ENCODE measurements at places on chromosomes 11 and 22.
A peak's percentile ranks its signal among the peaks of the same experiment; 100 is the strongest.

DNA sequence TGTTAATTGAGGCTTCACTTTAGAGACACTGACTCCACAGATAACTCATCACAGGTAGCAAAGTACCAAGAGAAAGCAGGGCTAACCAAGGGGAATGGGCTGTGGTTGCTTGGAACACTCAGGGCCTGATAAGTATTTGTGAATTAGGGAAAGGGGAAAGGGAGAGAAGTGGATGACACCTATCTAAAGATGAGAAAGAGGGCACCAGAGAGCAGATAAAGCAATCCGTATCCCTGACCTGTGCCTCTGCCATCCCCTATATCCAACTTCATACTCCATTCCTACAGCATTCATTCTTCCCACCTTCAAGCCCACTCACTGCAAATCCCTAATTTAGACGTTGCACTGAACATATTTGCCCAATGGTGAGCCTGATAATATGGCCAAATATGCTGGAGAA is 43.0 kb upstream of the API5 start:
- no peak for DNase-seq

DNA sequence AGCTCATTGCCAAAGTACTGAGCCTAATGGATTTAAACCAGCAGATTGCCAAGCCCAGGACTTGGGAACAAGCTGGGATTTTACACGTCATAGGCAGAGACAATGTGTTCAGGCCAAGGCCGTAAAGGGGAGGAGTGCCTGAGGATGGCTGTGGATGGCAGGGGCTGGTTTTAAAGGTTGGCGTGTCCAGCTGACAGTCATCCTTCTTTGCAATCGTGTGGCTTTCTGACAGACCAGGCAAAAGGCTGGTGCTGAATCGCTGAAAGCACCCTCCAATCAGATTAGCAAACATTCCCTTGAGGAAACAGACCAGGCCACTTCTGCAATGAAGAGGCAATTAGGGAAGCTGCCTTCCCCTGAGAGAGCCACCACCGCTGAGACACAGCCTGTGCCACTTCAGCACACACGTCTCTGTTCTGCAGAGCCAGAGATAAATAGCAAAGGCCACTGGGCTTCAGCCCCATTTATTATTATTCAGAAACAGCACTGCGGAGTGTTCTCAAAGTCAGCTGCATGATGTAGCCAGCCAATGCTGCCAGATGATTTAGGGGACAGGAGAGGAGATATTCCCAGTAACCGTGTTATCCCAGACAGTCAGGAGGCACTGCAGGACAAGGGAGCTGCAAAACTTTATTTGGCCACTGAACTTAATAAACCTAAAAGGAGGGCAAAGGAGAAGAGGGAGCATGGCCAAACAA is 54.2 kb upstream of the CSNK2A3 start:
- DNase-seq = no peak

DNA sequence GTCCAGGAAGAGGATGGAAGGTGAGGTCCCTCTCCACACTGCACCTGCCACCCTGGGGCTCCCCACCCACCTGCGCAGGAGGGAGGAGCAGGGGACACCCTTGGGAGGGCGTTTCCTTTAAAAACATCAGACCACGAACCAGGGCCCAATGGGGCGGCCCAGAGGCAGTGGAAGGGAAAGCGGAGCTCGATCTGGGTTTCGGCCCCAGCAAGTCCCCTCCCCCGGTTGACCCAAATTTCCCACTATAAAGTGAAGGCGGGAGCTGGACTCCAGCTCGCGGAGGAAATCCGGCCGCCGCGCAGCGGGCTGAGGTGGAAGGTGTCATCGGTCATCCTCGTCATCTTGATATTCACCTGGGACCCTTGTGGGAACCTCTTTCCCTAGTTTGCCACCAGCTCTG is 99.3 kb downstream of the WNT7B start:
- DNase-seq = no peak

GRCh38 chr11:117419482-117420142 is 92.0 kb downstream of the CEP164 start:
- DNase-seq = no peak

DNA sequence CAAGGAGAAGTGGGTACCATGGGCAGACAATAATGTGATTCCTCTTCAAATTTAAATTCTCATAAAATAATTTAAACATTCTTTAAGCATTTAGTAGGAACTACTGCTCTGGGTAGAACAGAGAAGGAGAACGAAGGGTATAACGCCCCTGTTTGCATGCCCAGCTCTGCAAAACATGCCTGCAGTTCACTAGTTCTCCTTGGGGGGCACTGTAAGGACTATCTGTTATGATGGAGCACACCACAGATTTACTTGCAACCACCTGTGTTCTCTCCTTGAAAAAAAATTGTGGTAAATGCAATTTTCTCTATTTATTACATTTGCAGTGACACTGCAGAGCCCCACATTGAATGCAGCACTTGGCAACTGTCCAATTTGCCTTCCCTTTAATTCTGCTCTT is 100.3 kb downstream of the GUCY1A2 start:
- DNase-seq = peak; percentile 10

GRCh38 chr11:94150704-94151685 is 22.4 kb downstream of the PANX1 start:
- DNase-seq = no peak

GRCh38 chr22:43792905-43793304 is 19.2 kb downstream of the EFCAB6 start:
- no peak for DNase-seq

DNA sequence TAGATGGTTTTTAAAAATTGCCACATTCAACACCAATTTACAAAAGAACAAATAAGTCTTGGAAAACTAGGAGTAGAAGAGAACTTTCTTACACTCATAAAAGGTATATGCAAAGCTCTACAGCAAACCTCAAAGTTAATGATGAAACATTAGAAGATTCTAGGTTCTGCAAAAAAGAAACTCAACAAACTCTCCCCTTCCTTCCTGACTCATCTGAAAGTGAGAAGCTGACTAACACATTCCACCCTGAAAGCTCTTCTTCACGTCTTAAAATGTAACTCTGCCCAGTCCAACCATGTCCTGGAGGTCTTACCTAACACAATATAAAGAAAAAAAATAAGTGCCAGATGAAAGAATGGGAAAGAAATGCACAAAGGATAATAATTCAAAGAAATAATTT is 218.9 kb upstream of the ISX start:
- no peak for DNase-seq

DNA sequence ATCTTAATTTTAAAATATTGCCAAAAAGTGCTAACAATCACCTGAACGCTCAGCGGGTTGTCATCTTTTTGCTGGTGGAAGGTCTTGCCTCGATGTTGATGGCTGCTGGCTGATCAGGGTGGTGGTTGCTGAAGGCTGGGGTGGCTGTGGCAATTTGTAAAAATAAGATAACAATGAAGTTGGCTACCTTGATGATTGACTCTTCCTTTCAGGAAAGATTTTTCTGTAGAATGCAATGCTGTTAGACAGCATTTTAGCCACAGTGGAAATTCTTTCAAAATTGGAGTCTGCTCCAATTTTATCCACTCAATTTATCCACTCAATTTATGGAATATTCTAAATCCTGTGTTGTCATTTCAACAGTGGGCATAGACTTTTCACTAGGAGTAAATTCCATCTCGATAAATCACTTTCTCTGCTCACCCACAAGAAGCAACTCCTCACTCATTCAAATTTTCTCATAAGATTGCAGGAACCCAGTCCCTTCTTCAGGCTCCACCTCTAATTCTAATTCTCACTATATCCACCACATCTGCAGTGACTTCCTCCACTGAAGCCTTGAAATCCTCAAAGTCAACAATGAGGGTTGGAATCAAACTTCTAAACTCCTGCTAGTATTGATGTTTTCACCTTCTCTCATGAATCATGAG is 78.8 kb downstream of the LINC01488 start:
- no peak for DNase-seq

DNA sequence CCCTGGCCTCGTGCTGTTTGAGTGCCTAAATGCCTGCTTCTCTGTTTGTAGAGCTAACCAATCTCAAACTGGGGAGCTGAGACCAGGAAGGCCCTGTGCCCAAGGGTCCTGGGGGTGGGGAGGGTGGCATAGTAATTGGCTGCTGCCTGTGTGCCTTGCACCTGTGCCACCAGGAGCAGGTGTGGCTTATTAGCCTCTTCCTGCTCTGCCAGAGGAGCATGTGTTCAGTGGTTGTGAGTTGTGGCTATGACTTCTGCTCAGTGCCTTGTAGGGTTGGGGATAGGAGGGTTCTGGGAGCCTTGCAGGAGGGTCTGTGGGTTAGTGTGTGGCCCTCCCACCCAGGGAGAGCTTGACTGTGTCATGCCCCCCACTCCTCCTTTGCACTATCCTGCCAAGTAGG is 109.2 kb downstream of the ZBTB16 start:
- DNase-seq = no peak

- no peak for DNase-seq
Measured at GRCh38 chr11:75204012-75204674, 36.4 kb upstream of the TPBGL start.

GRCh38 chr11:94652735-94653284 is 85.6 kb downstream of the PIWIL4 start:
- DNase-seq = no peak

- no peak for DNase-seq
Measured at GRCh38 chr11:21343204-21343603, 673.8 kb downstream of the NELL1 start.

- DNase-seq = peak; percentile 62
Measured at GRCh38 chr11:95790933-95791708, 823 bp downstream of the CEP57 start.

DNA sequence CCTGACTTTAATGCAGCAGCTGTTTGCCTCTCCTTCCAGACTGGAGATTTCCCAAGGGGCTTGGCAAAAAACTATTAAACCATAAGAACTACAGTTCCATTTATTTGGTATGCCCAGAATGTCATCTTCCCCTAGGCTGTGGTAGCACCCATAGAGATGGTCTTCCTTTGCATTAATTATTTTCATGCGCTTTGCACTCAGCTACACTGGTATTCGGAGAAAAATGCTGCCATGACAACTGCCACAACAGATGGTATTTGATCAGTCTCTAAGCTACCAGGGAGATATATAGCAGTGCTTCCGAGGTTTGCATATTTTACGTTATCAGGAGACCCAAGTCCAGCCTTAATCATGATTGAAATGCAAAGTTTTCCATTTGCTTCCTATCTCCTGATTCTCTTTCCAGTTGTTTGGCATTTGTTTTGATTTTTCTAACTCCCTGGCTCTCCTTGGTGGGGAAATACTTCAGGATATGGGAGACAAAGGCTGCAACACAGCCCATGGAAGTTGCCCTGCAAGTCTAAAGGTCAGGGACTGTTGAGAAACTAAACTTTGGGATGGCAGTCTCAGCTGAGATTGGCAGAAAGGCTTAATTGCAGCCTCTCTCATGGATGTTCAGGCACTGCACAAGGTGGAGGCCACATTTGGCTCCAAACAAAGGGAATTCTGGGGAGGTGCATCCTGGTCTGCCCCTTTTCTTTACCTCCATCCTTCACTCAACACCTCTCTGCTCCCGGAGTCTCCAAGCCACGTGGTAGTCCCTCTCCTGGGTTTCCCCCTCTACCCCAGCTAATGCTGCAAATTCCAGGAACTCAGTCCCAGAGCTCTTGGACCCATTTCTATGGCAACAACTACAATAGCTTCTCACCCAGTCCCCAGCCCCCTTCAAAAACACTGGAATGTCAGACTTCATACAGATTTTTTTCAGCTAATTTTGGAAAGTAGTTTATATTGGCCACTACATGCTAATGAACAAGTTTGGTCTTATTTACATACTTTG is 151.8 kb downstream of the NAV2 start:
- DNase-seq = no peak

DNA sequence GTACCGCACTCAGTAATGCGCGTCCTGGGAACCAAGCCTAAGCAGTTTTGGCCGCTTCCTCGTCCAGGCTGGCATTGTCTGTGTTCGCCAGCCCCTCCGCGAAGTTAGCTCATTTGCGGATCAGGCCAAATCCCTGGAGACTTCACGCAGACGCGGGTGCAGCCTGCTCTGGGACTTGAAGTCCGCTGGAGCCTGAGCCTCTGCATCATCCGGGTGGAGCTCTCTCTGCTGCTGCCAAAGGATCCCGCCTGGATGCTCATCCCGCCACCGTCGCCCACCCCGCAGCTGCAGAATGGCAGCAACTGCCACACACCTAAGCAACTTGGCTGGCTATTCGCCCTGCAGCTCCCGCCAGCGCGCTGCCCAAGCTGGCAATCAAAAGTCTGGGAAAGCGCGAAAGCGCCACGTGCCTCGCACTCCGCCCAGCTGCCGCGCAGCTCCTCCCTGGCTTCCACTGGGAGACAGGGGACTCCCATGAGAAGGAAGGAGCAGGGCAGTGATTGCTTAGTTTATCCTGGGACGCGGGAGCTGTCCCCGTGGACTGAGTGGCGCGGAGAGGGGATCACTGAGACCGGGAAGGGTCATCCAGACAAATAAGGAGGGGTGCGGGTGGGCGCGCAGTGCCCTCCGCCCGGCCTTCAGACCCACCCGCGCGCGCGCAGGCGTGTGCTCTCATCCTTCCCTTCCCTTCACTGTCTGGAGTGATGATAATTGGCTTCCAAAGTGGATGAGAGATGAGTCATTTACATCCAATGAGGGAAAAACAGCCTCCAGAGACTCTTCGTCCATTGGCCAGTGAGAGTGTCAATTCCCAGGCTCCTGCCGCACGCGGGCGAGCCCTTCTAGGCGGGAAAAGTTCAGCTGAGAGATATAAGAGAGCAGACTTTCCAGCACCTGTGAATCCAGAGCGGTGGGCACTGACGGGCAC is 23.2 kb upstream of the GLYATL1B start:
- DNase-seq = no peak

DNA sequence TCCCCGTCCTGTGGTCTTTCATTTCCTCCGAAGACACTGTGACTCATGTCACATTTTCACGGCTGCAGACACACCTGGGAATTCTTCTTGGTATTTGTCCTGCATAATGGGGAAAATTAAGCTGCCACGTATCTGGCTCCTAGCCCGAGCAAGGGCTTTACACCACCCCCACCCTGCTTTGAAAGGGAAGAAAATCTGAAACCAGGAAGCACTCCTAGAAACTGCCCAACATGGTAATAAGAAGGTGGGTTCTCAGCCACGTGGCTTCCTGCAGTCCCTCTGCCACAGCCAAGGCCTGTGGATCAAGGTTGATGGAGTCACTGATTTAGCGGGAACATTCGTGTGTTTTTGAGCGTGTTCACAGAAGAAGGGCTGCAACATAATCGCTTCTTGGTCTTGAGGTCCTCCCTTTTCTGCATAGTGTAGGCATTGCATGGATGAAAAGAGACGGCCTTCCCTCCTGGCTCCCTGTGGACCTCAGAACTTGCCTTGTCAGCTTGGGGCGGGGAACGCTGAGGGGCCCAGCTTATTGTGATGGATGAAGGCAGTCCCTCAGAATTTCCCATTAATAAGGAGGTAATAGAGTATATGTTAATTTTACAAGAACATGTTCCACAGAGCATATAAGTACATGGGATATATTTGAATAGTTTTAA is 292.0 kb downstream of the NTM start:
- no peak for DNase-seq

- peak; percentile 61 for DNase-seq
Measured at GRCh38 chr22:38300197-38300945, 16.9 kb downstream of the CSNK1E start.

- no peak for DNase-seq
Measured at GRCh38 chr11:72969894-72970335, 155.7 kb downstream of the ATG16L2 start.

GRCh38 chr11:32154275-32154674 is 63.4 kb downstream of the RCN1 start:
- DNase-seq = peak; percentile 37
